Fibroblast of skin of back (primary cell): ENCODE measurements at places on chromosomes 3 and 15.

DNA sequence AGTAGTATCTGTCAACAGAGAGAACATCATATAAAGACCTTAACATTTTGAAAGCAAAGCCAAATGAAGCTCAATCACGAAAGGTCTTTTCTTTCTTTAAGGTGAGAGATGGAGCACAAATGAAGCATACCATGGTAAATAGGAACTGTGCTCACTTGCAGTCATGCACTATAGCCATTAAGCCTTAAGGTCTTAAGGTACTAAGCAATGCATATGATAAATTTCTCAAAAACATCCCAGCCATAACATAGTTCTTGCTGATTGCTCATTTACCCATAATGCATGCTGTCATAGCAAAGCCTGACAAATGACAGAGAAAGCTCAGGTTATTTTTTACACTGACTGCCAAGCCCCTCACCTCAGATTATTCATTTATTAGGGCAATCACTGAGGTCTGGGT, 214.5 kb downstream of the MECOM start:
- no peak for DNase-seq

GRCh38 chr3:189577050-189577951, 53.9 kb upstream of the TP63 start:
- no peak for DNase-seq

DNA sequence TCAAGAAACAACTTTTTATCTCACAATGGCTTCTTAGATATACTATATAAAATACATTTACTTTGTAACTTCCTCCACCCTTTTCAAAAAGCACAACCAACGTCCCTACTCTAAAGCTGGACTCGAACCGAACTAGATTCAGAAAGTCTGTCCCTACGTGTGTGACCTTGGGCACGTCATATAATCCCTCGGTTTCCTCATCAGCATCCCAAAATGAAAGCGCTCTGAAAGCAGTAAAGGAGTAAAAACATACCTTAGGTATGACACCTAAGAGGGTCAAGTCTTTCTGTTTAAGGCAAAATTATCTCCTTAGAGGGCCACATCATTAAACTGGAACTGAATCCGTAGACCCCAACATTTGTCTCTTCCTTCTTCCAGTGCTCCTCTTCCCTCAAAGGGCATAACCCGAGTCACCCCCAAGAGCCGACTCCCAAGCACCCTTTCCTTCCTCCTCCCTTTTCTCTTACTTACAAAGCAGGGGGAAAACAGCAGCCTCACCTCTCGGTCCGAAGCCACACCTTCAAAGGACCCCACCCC, 663 bp downstream of the PDCD10 start:
- DNase-seq, result peak; percentile 13

GRCh38 chr15:26866298-26867199, at the start of gene GABRA5:
Gene GABRA5 (plus strand): TSS chr15:26867062. CDS start chr15:26869249, 2,187 bp downstream.
- DNase-seq, result peak; percentile 73

GRCh38 chr15:48472756-48473155, 141.5 kb downstream of the DUT start:
- peak; percentile 81 for DNase-seq

DNA sequence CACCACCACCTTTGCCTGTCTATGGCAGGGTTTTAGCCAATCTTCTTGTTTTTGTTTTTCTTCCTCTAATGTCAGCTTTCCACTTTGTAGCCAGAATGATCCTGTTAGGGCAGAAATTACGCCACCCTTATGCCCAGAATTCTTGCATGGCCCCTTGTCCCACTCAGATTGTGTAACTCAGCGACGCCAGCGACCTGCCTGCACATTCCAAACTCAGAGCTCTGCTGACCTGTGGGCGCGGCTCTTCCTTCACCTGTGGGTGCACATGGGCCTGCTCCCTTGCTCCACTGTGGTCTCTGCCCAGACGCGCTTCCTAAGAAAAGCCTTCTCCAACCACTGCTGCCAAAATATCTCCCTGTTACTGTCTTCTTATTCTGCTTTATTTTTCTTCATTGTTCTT, 45.0 kb downstream of the MED12L start:
- no peak for DNase-seq

DNA sequence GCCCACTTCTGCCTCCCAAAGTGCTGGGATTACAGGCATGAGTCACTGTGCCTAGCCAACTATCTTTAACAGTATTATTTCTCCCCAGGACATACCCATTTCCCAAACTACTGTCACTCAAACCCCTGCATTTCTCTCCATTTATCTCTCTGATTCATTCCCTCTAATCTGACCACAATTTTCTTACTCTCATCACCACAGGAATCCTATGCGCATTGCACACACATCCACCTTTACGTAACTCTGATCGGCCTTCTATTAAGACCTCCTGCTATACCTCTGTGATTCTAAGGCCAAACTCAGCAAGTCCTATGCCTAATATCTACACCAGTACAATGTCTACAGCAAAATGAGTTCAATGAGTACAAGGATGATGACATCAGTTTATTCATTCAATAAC, 235.0 kb downstream of the ULK4 start:
- peak; percentile 14 for DNase-seq

DNA sequence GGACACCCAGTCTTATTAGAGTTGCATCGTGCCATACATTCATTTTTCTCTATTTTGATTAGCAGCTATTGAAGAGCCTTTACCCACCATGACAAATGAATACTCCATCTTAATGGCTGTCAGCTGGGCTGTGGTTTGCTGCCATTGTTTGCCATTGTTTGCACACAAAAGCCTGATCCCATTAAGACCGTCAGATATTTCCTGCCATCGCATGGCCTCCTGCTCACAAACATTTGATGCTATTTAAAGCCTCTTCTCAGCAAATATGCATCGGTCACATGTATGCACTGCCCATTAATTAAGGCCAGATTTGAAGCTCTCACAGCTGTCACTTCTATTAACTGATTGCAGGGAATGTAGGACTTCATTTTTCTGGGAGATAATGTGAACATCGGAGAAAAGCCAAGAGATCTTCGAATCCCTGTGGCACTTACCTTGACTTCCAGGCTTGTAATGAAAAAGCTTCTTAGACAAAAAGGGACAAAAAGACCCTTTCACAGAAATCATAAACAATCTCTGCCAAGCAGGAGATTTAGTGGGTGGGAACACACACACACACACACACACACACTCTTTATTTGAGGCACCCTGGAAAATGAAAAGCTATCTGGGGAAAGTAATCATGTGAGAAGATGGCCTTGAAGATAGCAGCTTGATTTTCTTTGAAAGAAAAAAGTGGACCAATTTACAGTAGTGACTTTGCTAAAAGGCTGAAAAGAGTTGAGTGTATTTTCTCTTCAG, 175.4 kb upstream of the NR2E3 start:
- peak; percentile 51 for DNase-seq

- peak; percentile 72 for DNase-seq
Measured at GRCh38 chr3:61848885-61849284, 287.5 kb downstream of the PTPRG start.

GRCh38 chr3:72487078-72487765, 361.0 kb downstream of the SHQ1 start:
- DNase-seq, result peak; percentile 96

DNA sequence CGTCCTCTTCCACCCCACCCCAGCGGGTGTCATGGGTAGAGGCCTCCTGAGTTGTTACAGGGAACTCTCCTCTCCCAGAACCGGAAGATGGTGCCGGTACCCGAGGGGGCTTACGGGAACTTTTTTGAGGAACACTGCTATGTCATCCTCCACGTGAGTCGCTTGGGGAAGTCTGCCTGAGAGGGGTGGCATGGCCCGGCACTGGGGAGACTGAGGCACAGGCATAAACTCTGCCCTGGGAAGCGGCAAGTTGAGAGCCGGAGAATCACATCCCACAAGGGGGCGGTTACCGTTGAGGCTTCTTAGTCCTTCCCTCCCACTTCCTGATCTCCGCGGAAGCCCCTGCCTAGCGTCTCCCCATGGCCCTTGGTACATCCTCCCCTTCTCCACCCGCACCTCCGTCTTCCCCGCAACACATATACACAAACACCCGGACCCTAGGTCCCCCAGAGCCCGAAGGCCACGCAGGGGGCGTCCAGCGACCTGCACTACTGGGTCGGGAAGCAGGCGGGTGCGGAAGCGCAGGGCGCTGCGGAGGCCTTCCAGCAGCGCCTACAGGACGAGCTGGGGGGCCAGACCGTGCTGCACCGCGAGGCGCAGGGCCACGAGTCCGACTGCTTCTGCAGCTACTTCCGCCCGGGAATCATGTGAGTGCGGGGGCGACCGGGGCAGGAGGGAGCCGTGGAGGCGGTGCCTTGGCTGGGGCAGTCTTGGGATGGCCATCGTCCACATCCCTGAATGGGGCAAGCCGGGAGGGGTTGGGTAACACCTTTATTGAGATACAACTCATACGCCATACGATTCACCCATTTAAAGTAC, 3.4 kb downstream of the VILL start:
- DNase-seq, result peak; percentile 72

- peak; percentile 30 for DNase-seq
Measured at GRCh38 chr3:141335531-141336061, 32.7 kb upstream of the ZBTB38 start.

DNA sequence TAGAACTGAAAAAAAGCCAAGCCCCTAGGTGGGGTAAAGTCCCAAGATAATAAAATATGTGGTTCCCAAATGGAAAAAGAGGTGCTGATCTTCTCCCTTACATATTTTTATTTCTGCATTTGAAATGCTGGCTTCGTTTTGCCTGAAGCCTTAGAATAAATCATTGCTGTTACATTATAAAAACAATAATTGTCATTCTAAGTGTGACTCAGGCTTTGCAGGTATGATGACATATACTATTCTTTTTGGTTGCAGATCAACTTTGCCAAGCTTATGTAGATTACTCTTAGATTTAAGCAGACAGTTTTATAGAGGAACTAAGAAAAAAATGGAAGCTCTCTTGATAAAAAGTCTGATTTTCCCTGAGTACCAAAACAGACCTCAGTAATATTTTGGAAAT, 7.5 kb downstream of the IDH3A start:
- DNase-seq, result no peak

DNA sequence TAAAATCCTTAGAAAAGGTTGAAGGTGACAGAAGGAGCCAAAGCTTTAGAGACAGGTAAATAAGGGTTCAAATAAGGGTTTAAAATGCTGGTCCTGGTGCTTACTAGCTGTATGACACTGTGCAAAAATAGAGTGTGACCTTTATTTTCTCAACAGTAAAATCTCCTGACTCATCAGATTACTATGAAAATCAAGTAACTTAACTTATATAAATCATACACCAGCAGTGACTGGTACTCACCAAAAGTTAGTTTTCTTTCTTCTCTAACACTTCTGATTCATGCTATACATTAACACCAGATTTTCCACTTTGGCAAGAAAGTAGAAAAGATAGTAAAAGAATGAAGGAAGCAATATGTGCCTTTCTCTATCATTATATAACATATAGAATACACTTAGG, 205.9 kb upstream of the GBE1 start:
- peak; percentile 9 for DNase-seq

DNA sequence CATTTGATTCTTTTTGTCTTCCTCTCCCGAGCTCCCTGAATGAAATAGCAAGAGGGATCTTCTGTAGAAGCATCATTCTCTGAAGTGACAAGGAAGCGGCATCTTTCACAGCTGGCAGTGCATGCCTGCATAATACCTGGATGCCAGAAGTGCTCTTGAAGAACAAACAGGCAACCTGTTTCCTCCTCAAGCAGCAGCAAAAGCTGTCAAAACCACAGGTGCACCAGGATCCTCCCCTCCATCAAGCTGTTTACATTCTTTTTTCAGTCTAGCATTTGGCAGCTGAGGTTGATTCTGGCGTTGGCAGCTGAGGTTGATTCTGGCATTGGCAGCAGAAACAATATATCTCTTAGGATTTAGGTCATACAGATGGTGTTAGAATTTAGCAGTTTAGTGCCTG, 979.0 kb downstream of the TUSC7 start:
- no peak for DNase-seq

DNA sequence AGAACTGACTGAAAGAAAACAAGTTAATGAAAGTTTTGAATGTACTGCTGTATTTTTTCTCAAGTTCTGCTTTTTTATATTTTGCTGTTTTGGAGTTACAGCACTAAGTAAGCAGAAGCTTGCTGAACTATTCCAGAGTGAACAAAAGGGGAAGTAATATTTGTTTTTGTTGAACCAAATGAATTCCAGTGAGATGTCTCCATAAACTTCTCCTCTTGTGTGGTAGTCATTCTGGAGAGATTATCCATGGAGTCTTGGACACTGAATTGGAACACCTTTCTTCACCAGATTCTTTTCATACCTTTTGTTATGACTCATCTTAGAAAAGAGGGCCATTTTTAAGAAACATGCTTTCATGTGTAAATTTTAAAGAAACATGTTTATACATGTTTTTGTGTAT, 8.8 kb downstream of the ANKUB1 start:
- peak; percentile 82 for DNase-seq

DNA sequence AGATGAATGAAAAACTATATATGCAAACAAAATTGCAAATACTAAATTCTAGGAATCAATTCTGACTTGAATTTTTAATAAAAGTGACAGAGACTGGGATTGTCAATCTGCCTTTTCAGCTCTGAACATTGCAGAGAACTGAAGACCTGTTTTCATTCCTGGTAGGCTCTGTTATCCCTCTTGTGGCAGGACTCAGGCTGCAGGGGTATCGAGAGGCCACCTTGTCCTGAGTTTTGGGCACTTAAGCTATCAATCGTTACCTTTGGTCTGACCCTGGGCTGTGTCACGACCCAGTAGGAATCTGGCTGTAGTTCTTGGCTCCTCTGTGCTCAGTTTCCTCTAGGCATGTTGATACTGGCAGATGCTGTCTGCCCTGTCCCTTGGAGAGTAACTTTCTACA, 238.0 kb downstream of the CACNA2D3 start:
- no peak for DNase-seq

DNA sequence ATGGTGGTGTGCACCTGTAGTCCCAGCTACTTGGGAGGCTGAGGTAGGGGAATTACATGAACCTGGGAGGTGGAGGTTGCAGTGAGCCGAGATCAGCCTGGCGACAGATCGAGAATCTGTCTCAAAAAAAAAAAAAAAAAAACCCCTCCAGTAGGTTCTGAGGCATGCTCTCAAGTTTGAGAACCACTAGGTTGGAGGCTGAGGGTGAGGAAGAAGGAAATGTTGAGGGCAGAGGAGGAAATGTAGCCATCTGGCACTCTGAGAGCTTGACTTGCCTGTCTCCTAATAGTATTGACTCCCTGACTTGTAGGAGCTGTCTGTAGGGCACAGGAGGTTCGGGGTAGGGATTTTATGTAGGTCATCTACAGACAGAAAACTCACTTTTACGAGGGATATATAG, 204.6 kb downstream of the OPA1 start:
- DNase-seq, result no peak

DNA sequence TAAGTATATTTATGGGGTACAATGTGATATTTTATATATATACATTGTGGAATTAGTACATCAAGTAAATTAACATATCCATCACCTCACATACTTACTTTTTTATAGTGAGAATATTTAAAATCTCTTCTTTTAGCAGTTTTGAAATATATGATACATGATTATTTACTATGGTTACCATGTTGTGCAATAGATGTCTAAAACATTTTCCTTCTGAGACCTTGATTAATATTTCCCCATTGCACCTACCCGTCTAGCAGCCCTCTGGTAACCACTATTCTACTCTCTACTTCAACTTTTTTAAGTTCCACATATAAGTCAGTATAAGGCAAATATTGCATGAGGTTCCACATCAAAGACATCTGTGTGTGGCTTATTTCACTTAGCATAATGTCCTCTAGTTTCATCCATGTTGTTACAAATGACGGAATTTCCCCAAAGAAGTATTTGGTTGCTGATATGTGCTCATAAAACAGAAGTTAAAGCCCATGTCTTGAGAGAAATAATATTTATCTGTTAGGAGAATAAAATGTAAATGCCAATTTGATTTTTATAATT, 29.6 kb upstream of the NFKBIZ start:
- DNase-seq, result no peak

- no peak for DNase-seq
Measured at GRCh38 chr3:39255503-39256325, 24.1 kb downstream of the CX3CR1 start.
